ENCODE measurements at places on chromosomes 2 and 18.

DNA sequence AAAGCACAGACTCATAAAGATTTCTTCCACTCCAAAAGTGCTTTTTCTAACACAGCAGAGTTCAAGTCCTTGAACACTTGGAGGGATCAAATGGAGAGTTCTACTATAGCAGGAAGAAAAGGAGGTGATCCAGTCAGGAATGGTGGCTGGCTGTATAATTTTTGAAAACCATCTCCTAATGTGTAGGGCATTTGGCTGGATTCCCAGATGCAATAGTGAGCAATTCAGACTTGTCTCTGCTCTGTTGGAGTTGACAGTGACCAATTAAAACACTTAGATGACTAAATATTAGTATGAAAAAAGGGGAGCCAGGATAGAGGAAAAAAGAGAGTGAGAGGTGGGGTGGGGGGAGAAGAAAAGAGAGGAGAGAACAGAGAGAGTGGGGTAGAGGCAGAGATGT, 5.3 kb upstream of the G6PC2 start:
- peak; percentile 33 for DNase-seq

DNA sequence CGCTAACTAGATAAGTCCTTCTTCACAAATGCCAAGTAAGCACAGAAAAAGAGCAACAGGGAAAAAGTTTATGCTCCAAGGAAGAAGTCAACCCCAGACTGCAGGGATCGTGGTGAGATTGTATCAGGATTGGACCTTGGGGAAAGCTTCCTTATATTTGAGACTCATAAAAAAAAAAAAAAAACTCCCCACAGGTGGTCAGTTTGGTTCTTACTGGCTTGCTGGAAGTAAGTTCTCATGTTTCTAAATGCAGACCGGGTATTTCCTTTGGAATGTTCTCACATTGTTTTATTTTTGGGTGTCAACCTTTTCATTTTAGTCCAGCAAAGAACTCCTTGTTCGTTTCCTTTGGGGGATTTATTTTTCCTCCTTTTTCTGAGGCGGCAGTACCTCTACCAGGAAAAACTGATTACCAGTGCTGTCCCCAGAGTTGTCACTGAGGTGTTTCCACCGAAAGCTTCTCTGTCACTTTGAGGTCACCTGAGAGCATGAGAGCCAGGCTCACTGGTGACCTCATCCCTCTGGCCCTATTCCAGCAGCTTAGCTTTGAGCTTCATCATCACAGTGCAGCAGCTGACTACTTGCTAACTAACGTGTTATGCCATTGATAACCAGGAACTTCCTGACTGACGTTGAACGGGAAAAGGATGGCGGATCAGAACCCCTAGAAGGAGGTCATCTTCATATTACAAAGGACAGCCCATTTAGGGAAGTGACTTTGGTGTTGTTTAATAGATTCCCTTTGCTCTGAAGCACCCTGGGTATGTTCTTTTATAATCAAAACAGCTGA, 16.8 kb upstream of the ATP8B1 start:
- DNase-seq, result peak; percentile 82

DNA sequence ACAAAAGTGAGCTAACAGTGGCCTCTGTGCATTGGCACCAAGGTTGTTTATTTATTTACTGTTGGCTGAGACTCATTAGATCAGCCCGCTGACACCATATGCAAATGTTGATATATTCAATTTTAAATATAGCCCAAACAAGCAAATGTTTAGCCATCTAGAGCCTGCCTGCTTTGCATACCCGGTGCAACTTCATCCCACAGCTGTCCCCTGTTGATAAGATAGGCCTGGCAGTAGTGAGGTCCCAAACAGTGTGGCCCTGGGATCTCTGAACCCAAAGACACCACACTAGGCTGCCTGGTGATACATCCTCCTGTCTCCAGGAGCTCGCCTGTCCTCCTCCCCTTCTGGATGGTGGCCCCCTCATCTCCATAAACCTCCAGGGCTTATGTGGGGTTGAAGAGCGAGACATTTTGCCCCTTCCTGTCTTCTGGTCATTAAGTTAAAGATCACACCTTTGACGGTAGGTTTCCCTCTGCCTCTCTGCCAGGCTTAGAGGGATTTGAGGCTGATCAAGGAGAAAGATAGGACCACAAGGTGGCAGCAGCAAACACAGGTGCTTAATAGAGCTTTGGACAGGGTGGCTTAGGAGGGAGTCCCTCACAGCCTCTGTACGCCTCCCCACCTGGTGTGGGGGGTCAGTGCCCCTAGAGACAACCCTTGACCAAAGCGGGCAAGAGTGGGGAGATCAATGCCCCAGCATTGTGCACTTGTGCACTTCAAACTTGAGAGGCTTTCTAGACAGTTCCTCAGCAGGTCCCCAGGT, 23.7 kb upstream of the MYO5B start:
- peak; percentile 33 for DNase-seq

DNA sequence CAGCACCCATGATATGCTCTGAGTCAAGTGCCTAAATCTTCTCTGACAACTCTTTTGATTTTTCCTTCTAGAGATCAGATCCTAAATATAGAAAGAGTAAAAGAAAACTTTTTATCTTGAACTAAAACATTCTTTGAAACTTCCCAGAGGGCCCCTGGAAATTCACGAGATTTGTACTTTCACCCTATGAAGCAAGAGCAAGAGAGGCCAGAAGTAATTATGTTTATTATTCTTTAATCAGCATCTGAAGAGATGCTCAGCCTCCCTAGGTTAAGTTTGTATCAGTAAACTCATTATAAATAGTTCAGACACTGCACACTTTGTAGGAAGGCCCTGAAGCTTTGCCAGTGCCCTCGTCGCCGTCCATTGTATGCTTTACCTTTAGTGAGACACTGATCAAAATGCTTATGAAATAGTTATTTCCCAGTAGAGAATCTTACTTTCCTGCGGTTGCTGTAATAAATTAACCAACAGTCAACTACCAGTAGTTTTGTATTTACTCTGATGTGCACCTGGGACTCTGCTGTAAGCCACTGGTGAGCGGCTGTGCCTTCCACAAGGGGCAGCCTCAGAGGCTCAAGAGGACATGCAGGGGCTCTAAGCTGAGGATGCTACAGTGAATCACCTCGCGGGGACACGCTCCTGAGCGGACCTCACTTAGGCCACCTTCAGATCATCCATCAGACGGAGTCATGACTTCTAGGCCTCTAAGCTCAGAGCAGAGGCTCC, 71.9 kb downstream of the BIN1 start:
- DNase-seq, result no peak
